Stimulated activated CD4-positive, alpha-beta T cell treated with anti-CD3 and anti-CD28 coated beads, TNF-alpha, amount 100 ng/mL, for 24 hours (primary cell): ENCODE measurements at places on chromosomes 13 and 19.

DNA sequence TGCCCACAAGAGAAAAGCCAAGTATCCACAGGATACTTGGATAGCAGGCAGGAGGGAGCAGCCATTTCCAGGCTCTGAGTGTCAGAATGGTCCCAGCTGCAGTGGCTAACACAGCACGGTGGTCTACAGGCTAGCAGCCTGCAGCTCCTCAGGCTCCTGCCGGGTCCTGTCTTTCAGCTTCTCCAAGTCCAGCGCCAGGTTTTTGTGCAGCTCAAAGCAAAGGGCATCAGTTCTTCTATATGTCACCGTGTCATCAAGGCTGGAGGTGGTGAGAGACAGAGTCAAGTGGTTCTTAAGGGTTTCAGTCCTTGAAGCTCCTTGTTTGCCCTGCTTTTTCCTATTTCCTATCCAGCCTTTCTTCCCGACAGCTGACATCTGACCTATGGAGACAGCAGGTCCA lies 188.6 kb downstream of the NUFIP1 start:
- no peak for DNase-seq

GRCh38 chr13:33178209-33178840 lies 107.2 kb downstream of the STARD13 start:
- DNase-seq, result no peak

GRCh38 chr13:29227576-29227975 lies 367.9 kb downstream of the SLC7A1 start:
- DNase-seq, result no peak

GRCh38 chr13:100890645-100891044 lies 216.1 kb upstream of the TMTC4 start:
- DNase-seq, result no peak

DNA sequence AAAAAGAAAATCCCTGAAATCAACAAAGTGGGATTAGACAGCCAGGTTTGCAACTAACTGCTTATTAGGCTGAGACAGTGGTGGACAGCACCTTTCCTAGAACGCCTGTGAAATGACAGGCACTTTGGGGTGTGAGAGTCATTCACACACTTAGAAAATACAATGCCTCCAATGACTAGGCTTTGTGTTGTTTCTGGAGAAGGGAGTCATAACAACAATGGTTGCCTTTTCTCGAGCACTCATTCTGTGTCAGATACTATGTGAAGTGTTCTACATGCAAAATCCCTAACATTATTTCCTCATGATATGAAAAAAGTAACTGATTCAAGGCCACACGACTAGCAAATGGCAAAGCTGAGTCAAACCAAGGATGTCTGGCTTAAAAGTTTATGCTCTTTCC lies 41.2 kb downstream of the SACS start:
- DNase-seq, result no peak
